Germinal center (tissue), 1 donor: ENCODE measurements at places on chromosomes 4 and X.

DNA sequence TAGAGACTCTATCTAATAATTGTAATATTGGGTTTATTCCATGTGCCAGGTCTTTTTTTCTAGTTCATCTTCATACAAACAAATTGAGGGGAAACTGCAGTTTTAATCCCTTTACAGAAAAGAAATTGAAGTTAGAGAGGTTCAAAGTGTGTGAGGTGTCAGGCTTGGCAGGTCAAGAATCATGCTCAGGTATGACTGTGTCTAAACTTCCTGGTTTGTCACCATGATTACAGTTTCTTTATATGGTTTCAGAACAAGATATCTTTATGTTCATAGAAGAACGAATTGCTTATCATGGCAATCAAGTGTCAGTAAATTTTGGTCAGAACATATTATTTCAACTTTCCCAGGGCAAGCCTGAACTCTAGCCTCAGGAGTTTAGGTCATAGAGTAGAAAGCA, 460.4 kb downstream of the RAPGEF2 start:
- DNase-seq, result no peak

GRCh38 chrX:12751887-12752286, 39.3 kb upstream of the PRPS2 start:
- DNase-seq, result no peak

DNA sequence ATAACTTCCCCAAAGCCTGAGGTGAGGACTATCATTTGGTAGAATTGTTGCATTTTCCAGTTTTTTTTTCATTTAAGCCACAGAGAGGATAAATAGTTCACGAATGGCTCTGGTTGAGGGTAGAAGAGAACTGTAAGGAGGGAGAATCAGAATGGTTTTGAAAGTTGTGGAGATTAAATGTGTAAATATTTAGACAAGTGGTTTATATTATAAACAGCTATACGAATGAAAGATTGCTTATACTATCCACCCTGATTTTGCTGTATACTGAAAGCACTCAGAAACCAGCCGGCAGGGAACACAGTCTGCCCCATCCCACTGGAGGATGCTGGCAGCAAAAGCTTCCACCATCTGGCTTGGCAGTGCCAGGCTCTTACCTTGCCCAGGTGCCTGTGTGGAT, 341.1 kb downstream of the RAPGEF2 start:
- no peak for DNase-seq

DNA sequence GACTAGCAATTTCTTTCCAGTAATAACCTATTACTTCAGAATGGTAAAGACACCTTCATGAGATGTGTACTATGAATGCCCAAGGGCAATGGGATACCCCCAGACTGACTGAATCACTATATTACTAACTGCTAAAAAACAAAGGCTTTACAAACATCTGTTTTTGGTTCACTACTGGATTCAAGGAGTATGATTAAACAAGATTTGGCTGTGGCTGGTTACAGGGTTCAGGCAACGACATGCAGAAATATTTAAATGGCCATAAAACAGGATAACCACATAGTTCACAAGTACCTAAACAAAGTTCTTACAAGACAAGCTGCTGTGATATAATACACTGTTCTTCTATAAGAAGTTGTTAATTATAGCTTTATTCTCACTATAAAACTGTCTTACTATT, 128.2 kb downstream of the FRYL start:
- no peak for DNase-seq

GRCh38 chrX:74797338-74797887, 127.8 kb downstream of the NEXMIF start:
- no peak for DNase-seq

GRCh38 chr4:17173300-17173699, 274.9 kb upstream of the LDB2 start:
- no peak for DNase-seq

DNA sequence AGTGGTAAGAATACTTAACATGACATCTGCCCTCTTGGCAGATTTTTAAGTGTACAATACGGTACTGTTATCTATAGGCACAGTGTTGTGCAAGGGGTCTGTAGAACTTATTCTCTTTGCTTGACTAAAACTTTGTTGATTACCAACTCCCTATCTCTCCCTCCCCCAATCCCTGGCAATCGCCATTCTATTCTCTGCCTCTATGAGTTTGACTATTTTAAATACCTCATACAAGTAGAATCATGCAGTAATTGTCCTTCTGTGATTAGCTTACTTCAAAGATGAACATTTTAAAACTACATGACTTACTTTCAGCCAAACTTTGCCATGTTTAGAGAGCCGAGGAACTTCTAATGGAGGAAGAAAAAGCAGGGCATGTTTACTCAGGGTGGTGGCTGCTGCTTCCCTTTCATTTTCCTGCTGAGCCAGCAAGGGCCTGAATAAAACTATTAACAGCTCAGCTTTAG, 62.4 kb downstream of the APOO start:
- DNase-seq, result no peak

GRCh38 chr4:140296335-140297220, 76.9 kb upstream of the SCOC start:
- DNase-seq, result no peak

GRCh38 chrX:115649461-115650063, 88.6 kb downstream of the PLS3 start:
- DNase-seq, result no peak

- DNase-seq, result no peak
These were observed 43.1 kb upstream of the WDR1 start for GRCh38 chr4:10159671-10160070.

DNA sequence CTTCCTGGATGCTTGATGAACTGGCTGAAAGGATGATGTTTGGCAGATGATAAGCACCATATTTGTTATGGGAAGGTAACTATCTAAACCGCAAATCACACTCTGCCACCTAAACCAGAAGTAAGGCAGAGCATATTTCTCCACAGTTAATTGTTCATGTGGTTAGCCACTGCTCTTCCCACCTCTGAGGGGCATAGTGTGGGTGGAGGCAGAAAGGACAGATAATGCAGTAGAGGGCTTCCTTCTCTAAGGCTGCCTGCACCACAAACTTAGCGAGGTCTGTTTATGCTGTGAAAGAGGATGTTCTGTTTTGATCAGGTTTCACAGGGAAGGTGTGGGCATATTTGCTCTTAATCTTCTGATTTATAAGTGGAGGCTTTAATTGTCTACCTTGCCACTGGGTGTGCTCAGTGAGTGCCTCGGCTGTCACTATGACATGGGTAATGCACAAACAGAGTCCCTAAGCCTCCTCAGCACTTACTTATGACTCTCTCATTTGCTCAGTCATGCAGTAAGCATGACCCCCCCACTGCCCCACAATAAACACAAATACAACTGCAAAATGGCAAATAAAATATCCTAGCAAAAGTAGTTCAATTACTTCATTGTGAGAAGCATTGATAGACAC, 401.0 kb downstream of the TMA16 start:
- no peak for DNase-seq

DNA sequence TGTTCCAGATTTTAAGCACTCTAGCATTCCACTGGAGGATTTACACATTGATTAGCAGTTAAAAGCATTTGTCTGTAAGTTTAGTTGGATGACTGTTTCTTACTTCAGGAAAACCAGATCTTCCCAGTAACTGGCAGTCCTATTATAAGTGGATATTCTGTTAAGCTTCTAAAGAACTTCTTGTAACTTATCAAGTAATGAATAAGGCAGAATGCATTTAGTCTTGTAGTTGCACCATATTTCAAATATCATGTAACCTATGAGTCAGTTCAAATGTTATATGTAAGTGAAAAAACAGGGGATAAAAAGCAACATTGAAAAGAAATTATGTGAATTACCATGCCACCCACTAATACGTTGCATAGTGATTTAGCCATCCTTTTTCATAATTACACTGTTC, 30.2 kb upstream of the TENM3 start:
- no peak for DNase-seq

DNA sequence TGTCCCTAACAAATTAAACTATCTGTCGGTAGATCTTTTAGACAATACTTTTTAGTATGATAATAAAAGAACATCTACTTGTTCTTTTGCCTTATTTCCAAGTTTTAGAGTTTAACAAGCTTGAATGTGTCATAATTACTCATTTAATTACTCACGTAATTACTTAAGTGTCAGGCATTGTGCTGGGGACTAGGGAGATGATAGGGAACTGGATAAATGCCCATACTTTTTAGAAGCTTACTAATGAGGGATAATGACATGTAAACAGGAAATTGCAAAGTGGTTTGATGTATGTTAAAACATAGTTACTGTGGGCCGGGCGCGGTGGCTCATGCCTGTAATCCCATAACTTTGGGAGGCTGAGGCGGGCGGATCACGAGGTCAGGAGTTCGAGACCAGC, 158.3 kb downstream of the DMD start:
- no peak for DNase-seq

DNA sequence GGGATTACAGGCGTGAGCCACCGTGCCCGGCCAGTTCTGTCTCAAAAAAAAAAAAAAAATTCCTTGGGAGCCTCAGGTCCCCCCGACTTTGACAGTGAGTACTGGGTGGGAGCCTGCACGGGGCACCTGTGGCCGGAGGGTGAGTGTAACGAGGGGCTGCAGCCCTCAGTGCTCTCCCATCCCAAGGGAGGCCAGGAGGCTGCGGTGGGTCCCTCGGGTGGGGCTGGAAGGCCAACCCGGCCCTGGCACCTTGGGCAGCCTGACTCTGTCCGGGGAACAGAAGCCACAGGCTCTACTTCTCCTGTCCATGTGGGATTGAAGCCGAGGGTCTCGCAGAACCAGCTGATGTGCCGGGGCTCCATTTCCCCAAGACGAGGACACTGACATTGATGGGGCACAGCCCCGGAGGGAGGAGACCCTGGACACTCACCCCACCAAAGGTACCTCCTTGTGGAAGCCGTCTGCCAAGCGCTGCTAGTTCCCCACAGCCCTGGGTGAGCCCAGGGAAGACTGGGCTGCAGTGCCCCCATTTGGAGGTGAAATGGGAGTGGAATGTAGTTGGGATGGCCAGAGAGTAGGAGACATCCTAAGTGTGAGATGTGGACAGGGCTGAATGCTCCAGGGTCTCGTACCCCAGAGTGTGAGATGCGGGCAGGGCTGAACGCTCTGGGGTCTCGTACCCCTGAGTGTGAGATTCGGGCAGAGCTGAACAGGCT, 2.3 kb upstream of the SLC26A1 start:
- no peak for DNase-seq

DNA sequence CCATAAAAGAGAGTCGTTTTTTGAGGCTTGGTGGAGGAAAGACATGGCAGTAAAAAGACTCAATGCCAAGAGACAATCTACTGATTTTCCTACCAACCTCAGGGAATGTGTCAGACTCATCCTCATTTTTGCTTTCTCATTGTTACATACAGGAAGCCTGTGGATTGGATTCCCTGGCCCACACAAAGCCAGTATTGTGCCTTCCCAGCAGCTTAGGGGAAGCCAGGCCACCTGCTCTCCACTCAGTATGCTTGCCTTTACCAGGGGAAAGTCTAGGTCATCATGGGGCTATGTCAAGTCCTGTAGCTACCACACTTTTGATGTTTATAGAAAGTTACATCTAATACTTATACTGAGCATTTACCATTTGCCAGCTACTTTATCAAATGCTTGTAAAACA, 11.0 kb downstream of the BMX start:
- DNase-seq, result no peak

GRCh38 chr4:110124711-110125110, 73.7 kb downstream of the ELOVL6 start:
- no peak for DNase-seq

GRCh38 chr4:78732332-78733104, 43.6 kb upstream of the BMP2K start:
- DNase-seq, result no peak

- DNase-seq, result peak; percentile 30
These were observed 63.5 kb downstream of the GPC3 start for GRCh38 chrX:133921764-133922389.

GRCh38 chr4:183256756-183257385, 63.2 kb downstream of the CLDN22 start:
- DNase-seq, result peak; percentile 33

- no peak for DNase-seq
These were observed 149.9 kb upstream of the SCML1 start for GRCh38 chrX:17587366-17587765.

- no peak for DNase-seq
These were observed 22.9 kb upstream of the GABRQ start for GRCh38 chrX:152614791-152615190.

GRCh38 chrX:81414630-81415029, 212.7 kb downstream of the SH3BGRL start:
- no peak for DNase-seq

DNA sequence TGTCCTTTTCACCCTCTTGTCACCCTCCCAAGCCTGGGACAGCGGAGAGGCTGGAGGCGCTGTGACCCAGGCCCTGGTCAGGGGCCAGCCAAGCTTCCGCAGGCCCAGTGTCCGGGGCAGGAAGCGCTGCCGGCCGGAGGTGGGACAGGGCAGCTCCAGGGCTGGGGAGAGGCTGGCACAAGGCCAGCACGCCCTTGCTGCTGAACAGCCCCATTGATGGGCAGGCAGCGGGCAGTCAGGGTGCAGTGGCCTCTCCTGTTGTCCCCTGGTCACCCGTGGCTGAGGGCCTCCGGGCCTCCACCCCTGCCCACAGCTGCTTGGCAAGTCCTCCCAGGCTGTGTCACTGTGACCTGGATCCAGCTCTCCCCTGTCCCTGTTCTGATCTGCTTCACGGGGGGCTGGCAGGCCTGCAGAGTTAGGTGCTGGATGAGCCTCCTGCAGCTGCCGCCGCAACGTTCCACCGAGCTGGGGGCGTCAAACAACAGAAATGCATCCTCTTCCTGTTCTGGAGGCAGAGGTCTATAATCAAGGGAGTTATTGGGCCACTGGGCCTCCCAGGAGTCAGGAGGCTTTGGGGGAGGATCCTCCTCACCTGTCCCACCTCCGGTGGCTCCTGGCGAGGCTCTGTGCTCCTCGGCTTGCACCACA, 107.9 kb downstream of the PSAPL1 start:
- no peak for DNase-seq

- no peak for DNase-seq
These were observed 131.0 kb upstream of the LDB2 start for GRCh38 chr4:17029432-17029831.

- DNase-seq, result no peak
These were observed 133.8 kb downstream of the PDGFC start for GRCh38 chr4:156837625-156838345.

DNA sequence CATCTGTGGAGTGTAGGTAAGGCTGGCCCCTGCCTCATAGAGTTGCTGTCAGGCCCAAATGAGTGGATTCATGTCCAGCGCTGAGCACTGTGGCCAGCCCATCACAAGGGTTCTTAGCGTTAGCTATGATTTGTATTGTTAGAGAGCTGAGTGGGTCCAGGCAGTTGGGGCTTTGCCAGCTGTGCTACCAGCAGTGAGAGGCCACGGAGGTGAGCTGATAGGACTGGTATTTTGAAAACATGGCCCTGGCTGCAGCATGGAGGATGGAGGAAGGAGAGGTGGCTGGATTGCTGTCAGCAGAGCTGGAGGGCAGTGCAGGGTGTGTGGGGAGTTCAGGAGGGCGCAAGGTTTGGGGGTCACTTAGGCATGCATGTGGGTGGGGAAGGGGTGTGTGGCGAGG, 69.8 kb downstream of the PSAPL1 start:
- DNase-seq, result no peak

GRCh38 chrX:6768881-6769280, 234.0 kb upstream of the VCX3A start:
- DNase-seq, result no peak

- DNase-seq, result no peak
These were observed 92.5 kb upstream of the SLC34A2 start for GRCh38 chr4:25563071-25563564.
